ENCODE measurements at places on chromosomes 6 and 20.

DNA sequence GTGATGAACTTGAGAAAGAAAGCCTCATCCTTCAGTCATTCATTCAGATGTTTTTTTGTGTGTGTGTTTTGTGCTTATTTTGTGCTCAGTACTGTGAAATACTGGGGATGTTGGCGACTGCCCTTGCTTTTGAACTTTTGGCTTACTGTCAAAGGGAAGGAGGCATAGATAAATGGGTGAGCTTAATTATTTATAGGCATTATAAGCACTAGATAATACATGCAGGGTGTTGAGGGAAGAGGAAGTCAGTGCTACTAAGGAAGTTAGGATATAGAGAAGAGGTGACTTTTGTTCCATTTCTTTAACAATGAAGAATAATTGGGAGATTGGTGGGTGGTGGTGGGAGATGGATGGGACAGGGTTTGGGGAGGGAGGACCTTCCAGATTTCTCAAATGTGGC is 23.6 kb downstream of the XRN2 start:
- DNase-seq = no peak

DNA sequence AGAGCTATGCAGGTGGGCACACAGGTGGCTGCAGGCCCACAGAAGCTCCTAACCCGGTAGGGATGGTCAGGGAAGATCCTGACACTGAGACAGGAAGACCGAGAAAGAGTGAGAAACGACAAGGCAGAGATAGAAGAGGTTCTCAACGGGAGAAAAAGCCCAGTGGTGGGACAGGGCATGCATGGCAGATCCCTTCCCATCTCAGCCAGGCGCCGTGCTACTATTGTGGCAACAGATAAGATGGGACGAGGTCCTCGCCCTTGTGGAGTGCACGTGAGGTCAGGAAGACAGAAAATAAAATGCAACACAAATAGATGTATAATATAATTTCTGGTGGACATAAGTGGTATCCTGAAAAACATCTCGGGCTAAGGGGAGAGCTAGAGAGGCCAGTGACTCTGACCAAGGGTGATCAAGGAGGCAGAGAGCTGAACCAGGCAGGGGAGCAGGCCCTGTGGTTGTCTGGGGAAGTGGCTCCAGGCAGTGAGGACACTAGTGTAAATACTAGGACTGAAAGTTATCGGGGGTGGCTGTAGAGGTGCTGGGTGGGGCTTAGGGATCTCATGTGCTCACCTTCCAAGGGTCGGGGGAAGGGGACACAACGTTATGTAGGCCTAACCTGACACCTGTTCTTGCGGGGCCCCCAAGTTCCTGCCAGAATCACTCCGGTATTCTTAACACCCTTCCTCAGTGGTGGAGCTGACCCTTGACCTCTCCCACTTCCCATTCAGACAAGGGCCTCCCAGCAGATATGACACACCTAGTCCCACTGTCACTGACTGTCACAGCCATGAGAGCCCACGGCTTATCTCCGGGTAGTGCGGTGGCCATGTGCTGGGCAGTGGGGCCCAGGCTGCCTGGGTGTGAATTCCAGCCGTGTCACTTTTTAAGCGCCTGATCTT is 1.0 kb downstream of the SRXN1 start:
- no peak for DNase-seq

GRCh38 chr6:47256361-47256760 is 53.3 kb downstream of the TNFRSF21 start:
- no peak for DNase-seq

- no peak for DNase-seq
Measured at GRCh38 chr6:90197854-90198496, 98.7 kb downstream of the BACH2 start.

DNA sequence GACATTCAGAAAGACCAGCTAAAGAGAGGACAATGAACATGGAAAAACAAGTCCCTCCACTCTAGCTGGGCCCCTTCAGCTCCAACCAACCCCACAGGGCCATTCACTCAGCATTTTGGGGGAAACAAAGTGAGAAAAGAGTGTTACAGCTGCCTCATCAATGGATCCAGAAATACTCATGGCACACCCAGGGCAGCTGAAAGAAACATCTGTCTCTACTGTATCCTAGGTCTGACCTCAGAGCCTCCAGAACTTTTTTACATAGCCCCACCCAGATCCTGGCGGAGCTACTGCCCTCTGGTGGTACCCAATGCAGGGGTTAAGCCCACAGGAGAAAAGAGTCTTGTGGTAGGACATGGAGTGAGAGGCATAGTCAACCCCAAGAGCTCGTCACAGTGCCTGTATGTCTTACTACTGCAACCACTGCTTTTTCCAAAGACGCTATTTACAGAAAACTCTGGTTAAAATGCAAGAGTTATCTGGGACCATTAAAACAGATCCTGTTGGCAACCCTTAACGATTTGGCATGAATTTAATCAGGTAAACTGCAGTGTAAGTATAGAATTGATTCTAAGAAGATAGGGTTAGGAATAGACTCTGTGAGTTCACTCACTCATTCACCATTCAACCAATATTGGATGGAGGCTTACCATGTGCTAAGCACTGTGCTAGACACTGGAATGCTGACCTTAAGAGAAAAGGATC is 37.4 kb upstream of the FAM83C start:
- no peak for DNase-seq

DNA sequence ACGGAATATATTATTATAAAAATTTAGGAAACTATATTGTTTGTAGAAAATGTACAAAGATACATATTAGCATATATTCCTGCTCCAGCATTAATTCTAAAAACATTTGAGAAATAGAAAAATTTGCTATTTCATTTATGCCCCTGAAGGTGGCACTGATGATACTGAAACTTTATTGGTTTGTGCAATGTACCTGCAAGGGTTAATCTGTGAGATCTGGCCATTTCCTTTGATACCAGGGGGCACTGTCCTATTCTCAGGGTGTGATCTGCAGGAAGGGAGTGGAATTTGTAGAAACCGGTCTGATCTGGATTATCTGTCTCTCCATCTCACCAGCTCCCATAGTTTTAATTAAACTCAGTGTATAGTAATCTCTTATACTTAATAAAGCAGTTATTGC is 625.1 kb upstream of the IMPG1 start:
- DNase-seq = no peak

GRCh38 chr6:23420659-23421350 is 705.2 kb upstream of the NRSN1 start:
- no peak for DNase-seq

- no peak for DNase-seq
Measured at GRCh38 chr6:106546261-106546690, 83.0 kb downstream of the RTN4IP1 start.
